ENCODE measurements at places on chromosomes 13 and 19.

GRCh38 chr19:28134311-28134710 is 1078.6 kb downstream of the UQCRFS1 start:
- no peak for DNase-seq
- no peaks in the 10 kb centered on the region for H3K36me3 ChIP-seq
- H3K4me1 ChIP-seq = no peaks in the 10 kb centered on the region
- H3K4me3 ChIP-seq = no peak overlapping the region

DNA sequence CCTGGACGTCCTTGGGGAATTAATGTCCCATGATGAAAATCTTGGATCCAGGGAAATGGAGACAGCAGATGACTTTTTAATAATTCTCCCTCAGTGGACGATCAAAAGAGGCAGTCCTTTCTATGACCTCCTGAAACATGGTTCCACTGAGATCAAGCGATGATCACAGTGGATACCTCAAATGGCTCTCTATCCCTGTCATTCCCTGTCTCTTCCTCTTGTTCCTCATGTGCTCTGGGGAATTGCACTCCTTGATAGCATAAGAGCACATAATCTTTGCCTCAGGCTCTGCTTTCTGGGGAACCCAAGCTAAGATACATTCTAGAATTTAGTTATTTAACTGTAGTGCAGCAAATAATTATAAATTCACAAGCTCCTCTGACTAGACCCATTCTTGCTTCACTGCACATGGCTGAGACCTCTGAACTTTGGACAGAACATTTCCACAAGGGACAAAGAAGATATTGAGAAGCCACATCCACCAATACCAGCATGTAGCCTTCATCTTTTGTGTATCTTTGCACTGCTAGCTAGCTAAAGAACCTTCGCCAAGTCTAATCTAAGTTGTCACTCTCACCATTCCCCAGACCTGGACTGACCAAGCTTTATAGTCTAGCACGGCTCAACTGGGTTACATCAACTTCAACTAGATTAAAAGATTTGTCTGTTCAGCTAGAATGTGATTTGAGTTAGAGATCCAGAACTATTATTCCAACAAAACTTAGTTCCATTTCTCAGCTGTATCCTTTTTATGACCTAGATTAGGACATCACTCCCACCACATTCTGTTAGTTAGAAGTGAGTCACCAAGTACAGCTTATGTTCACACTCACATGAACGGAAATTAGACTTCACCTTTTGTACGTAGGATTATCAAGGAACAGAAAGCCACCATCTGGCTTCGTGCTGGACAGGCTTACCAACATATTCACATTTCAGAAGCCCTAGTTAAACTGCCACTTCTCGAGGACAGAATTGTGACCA is 142.7 kb downstream of the SUCLA2 start:
- no peaks in the 10 kb centered on the region for H3K36me3 ChIP-seq
- H3K4me3 ChIP-seq = no peak overlapping the region
- H3K27me3 ChIP-seq = no peaks in the 10 kb centered on the region
- DNase-seq = no peak
- H3K27ac ChIP-seq = no peak overlapping the region

DNA sequence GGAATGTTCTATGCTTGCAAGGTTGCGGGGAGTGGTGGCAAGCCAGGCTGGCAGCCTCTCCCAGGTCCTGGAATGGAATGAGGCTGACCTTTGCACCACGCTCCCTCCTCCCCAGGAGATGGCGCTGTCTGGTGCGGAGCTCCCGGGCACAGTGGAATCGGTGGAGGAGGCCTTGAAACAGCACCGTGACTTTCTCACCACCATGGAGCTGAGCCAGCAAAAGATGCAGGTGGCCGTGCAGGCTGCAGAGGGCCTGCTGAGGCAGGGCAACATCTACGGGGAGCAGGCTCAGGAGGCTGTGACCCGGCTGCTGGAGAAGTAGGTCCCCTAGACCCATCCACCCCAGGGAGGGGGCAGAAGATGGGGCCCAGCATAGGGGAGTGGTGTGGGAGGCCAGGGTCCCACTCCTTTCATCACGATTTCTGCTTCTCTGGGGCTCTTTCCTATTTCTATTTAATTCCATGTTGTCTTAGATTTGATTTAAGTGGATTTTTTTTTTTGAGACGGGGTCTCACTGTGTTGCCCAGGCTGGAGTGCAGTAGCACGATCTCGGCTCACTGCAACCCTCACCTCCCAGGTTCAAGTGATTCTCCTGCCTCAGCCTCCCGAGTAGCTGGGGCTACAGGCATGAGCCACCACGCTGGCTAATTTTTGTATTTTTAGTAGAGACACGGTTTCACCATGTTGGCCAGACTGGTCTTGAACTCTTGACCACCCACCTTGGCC is 53.2 kb upstream of the SHKBP1 start:
- no peaks in the 10 kb centered on the region for H3K36me3 ChIP-seq
- DNase-seq = peak; percentile 41
- H3K4me1 ChIP-seq = no peaks in the 10 kb centered on the region
- H3K4me3 ChIP-seq = no peak overlapping the region
- H3K27ac ChIP-seq = no peak overlapping the region
- H3K27me3 ChIP-seq = peaks cover 13% of the 10 kb centered on the region

DNA sequence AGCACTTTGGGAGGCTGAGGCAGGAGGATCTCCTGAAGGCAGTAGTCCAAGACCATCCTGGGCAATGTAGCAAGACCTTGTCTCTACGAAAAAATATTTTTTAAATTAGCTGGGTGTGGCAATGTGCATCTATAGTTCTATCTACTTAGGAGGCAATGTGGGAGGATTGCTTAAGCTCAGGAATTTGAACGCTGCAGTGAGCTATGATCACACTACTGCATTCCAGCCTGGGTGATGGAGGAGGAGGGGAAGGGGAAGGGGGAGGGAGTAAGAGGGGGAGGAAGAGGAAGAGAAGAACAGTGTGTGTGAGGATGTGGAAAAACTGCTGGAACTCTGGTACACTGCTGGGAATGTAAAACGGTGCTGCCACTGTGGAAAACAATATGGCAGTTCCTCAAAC is 9.2 kb upstream of the CLIP3 start:
- no peak overlapping the region for H3K4me3 ChIP-seq
- no peak for DNase-seq
- no peak overlapping the region for H3K27ac ChIP-seq

DNA sequence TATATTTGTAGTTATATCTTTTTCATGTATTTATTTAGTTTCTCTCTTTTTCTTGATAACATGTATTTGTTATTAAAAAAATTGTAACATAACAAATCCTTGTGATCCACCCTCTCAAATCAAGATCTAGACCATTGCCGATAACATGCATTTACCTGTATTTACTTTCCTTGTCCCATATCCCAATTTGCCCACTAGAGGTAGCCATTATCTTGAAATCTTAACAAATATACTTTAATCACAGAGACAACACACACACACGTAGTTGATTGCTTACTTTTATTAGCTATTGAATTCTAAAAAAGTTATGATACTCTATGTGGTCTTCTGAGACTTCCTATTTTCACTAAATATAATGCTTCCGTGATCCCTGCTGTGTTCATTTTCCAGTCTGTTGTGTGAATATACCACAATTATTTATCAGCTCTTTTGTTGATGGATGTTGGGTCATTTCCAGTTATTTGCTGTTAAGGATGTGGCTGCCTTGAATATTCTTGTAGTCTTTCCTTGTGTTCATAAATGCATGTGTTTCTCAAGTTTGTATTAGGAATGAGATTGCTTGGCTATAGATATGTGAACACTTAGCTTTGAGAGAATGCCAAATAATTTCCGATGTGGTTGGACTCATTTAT is 31.3 kb upstream of the ZMYM2 start:
- H3K27me3 ChIP-seq = no peaks in the 10 kb centered on the region
- no peaks in the 10 kb centered on the region for H3K4me1 ChIP-seq
- no peak overlapping the region for H3K4me3 ChIP-seq
- DNase-seq = no peak
- H3K36me3 ChIP-seq = no peaks in the 10 kb centered on the region
- H3K27ac ChIP-seq = no peak overlapping the region

GRCh38 chr13:114112231-114112825 is 20.1 kb downstream of the RASA3 start:
- peaks cover 62% of the 10 kb centered on the region for H3K4me1 ChIP-seq
- no peak for DNase-seq
- no peaks in the 10 kb centered on the region for H3K27me3 ChIP-seq

DNA sequence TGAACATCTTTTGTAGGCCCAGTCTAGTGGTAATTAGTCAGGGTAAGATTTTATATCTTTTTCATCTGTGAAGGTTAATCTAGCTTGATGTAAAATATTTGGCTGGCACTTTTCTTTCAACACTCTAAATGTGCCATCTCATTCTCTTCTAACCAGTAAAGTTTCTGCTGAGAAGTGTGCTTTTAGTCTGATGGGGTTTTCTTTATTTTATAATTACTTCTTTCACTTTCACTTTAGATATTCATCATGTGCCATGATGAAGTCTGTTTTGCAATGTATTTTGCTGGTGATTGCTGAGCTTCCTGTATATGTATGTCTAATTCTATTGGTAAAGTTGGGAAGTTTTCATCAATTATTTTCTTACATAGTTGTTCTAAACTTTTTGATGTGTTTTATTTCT is 31.9 kb downstream of the ZNF726 start:
- no peak overlapping the region for H3K4me3 ChIP-seq
- no peak overlapping the region for H3K27ac ChIP-seq
- H3K36me3 ChIP-seq = peaks cover 25% of the 10 kb centered on the region
- no peak for DNase-seq
- no peaks in the 10 kb centered on the region for H3K4me1 ChIP-seq

DNA sequence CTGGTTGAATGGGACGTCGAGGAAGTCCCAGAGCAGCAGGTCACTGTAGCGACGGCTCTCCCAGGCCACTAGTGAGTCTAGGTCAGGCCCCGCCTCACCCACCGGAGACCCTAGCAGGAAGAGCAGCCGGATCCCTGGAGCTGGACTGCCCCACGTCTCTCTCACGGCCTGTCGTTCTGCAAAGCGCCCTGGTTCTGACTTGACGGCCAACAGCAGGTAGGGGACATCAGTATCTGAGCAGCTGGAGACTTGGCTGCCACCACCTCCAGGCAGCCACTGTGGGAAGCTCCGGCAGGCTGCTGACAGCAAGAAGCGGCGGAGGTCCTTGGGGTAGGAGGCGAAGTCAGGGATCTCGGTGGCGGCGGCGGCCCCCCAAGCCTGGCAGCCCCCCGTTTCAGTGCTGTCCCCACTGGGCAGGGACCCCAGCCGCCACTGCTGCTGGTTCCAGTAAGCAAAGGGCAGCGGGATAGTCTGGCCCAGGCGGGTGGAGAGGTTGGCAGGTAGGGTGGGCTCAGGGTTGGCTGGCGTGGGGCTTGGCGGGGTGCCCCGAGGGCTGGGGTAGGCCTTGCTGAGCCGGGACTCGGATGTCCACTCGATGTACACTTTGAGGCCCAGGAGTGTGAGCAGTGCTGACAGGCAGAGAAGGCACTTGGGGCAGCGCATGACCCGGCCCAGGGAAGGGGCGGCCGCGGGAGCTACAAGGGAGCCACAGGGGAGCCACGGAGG is 895 bp downstream of the B3GNT8 start:
- DNase-seq = no peak
- H3K27me3 ChIP-seq = no peaks in the 10 kb centered on the region
- no peak overlapping the region for H3K4me3 ChIP-seq

GRCh38 chr13:44796597-44797490 is 192.4 kb downstream of the NUFIP1 start:
- no peaks in the 10 kb centered on the region for H3K36me3 ChIP-seq
- peaks cover 5% of the 10 kb centered on the region for H3K27me3 ChIP-seq
- no peak overlapping the region for H3K27ac ChIP-seq
- DNase-seq = no peak

DNA sequence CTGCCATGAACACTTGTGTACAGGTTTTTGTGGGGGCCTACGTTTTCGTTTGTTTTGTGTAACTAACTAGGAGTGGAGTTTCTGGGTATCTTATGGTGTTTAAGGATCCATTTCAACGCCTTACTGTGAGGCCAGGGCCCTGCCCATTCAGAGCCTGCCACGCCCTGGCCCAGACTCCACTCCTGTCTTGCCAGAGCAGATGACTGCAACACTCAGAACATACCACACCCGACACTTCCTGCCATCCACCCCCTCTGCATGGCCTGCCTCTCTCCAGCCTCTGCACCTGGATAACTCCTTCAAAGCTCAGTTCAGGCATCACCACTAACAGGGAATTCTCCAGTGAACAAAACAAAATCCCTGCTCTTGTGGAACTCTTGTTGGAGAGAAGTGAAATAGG is 43.2 kb downstream of the RGCC start:
- peaks cover 73% of the 10 kb centered on the region for H3K4me1 ChIP-seq
- H3K27me3 ChIP-seq = peaks cover 2% of the 10 kb centered on the region
- H3K4me3 ChIP-seq = peak overlapping the region; percentile 35
- peak overlapping the region; percentile 54 for H3K27ac ChIP-seq
- DNase-seq = peak; percentile 31

GRCh38 chr19:10163536-10163935 is 31.2 kb downstream of the DNMT1 start:
- H3K27me3 ChIP-seq = no peaks in the 10 kb centered on the region
- H3K4me1 ChIP-seq = peaks cover 5% of the 10 kb centered on the region
- H3K36me3 ChIP-seq = peaks cover 37% of the 10 kb centered on the region
- H3K4me3 ChIP-seq = no peak overlapping the region
- H3K27ac ChIP-seq = no peak overlapping the region

GRCh38 chr19:53908106-53908934 is 758 bp upstream of the CACNG7 start:
- peaks cover 6% of the 10 kb centered on the region for H3K36me3 ChIP-seq
- H3K4me1 ChIP-seq = peaks cover 23% of the 10 kb centered on the region

DNA sequence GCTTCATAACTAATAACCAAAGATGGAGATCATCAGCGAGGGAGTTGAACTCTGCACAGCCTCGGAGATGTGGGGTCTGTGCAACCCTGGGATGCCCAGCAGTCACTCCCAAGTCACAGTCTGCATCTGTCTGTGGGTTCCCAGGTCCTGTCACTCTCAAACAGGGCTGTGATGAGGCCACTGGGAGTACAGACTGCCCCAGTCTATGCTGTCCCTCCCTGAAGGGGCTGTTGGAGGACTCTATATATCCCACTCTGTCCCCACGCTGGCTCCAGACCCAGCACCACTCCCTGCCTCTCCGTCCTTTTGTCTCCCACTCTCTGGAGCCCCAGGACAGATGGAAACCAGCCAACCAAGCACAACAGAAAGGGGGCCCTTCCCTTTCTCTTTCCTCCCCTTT is 26.2 kb upstream of the C13orf42 start:
- H3K4me3 ChIP-seq = no peak overlapping the region
- peaks cover 2% of the 10 kb centered on the region for H3K27me3 ChIP-seq
- no peak for DNase-seq
- H3K27ac ChIP-seq = no peak overlapping the region

DNA sequence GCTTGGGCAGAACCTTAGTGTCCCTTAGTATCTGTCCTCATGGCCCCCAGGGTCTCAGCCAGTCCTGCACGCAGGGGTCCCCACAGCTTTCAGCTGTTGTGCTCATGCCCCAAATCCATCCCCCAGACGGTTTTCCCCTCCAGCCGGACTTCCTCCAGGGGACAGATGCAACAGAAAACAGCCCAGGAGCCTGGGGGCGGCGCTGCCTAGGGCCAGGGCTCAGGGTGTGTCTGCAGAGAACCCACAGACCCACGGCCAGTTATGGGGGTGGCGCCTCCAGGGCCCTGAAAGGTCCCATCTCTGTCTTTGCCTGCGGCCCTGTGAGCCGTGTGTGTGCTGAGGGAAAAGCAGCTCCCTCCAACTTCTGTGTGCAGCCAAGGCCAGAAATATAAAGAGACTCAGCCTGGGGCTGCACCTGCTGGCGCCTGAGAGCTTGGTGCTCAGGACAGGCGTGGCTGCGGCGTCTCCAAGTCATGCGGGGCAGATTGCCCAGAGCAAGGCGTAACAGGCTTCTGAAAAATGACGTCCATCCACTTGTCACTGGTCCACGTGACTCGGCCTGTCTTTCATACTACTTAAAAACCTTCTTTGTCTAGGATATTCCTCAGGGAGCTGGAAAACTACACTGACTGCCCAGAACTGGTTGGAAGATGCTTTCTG is 22.1 kb upstream of the F7 start:
- H3K27me3 ChIP-seq = no peaks in the 10 kb centered on the region
- DNase-seq = no peak
- H3K4me1 ChIP-seq = no peaks in the 10 kb centered on the region
- H3K36me3 ChIP-seq = no peaks in the 10 kb centered on the region
- no peak overlapping the region for H3K27ac ChIP-seq
